ENCODE measurements at places on chromosomes 16 and 17.
A peak's percentile ranks its signal among the peaks of the same experiment; 100 is the strongest.

DNA sequence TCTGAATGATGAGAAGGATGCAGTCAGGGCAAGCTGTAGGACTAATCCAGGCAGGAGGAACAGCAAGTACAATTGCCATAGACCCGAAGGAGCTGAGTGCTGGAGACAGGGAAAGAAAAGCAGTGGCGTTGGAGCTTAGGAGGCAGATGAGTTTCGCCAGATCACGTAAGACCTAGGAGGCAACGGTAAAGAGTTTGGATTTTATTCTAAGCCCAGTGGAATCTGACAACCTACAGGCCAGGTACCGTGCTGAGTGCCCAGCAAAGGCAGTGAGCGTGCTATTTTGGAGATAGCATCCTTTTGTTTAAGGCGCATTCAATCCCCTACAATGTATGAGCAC is 1.2 kb downstream of the USP43 start:
- DNase-seq: no peak

GRCh38 chr17:54849660-54850059 is 51.0 kb upstream of the TOM1L1 start:
- no peak for DNase-seq

DNA sequence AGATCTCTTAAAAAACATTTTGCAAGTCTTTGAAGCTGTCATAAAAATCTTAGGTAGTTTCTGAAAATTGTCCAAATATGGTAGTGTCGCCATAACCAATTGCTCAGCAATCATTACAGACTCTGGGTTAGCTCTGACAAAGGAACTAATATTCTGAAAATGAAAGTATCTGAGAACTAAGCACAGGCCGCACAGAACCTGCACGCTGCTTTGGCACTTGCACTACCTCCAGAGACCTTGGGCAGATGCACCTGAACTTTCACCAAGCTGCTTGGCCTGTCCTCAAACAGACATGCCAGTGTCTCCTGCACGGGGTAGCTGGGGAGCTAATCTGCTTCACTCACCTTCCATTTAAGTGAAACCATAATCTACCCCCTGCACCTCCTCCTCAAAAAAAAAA is 317.0 kb downstream of the MAF start:
- DNase-seq: no peak

- DNase-seq: peak; percentile 88
These were observed 390 bp downstream of the MNT start for GRCh38 chr17:2400474-2400866.

GRCh38 chr17:35214192-35214591 is 20.0 kb upstream of the SLC35G3 start:
- no peak for DNase-seq

- DNase-seq: no peak
These were observed 4.4 kb downstream of the JUP start for GRCh38 chr17:41782142-41782541.

- no peak for DNase-seq
These were observed 2.0 kb downstream of the BCAR1 start for GRCh38 chr16:75249441-75249840.

Measured in ecto neural progenitor cell (in vitro differentiated cells).